ENCODE measurements at places on chromosomes 4 and X.

DNA sequence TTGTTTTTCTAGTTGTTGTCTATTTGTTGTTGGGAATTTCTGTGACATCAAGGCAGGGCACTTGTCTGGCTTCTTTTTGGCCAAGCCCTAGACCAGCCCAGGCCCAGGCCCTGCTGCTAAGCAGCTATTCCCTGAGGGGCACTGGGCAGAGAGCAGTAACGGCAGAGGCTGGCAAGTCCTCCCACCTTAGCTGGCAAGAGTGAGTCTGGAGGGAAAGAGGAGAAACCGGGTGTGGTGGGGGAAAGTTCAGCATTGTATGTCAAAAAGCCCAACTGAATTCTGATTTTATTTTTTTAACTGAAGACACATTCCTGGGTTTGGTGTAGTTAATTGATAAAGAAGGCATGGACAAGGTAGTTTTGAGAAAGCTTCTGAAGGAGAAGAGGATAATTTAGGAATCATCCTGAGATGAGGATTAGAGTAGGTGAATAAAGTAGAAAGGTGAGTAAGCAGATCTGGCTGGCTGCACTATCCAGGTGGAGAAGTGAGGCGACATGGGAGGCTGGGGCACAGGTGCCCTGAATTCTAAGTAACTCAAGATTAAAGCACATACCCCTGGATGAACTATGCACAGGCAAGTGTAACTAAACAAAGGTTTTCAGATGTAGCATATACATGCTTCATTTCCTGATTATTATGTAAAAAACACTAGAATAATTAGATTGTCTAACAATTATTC, 57.4 kb downstream of the TAPT1 start:
- DNase-seq: no peak

GRCh38 chrX:155094468-155095061, 23.3 kb downstream of the BRCC3 start:
- peak; percentile 9 for DNase-seq

- no peak for DNase-seq
Measured at GRCh38 chrX:75642811-75643361, 120.0 kb upstream of the ZDHHC15 start.

GRCh38 chr4:89364541-89364940, 56.9 kb upstream of the GPRIN3 start:
- DNase-seq: no peak

DNA sequence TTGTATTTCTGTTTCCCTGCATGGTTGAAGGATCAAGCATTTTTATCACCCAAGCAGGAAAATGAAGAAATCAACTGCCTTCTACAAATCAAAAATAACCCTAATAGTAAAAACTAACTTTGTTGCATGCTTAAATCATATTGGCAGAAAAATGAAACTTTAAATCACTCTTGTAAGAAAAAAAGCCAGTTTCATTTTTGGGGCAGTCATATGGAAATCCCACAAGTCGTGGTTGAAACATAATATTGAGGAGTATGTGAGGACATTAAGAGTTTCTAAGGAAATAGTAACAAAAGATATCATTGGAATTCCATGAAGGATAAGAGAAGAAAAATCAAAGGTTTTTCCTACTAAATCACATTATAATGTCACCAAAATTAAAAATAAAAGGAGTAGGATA, 8.4 kb downstream of the TEC start:
- DNase-seq: no peak

- DNase-seq: no peak
Measured at GRCh38 chr4:144181391-144181790, 40.9 kb upstream of the GYPA start.

All from activated CD4-positive, CD25-positive, alpha-beta regulatory T cell treated with anti-CD3 and anti-CD28 coated beads, Interleukin-2, amount 50 U/mL, for 16 hours (primary cell).